Stimulated activated CD4-positive, alpha-beta T cell treated with anti-CD3 and anti-CD28 coated beads, Interleukin-4, amount 100 ng/mL, for 48 hours (primary cell): ENCODE measurements at places on chromosomes 1 and 21.

DNA sequence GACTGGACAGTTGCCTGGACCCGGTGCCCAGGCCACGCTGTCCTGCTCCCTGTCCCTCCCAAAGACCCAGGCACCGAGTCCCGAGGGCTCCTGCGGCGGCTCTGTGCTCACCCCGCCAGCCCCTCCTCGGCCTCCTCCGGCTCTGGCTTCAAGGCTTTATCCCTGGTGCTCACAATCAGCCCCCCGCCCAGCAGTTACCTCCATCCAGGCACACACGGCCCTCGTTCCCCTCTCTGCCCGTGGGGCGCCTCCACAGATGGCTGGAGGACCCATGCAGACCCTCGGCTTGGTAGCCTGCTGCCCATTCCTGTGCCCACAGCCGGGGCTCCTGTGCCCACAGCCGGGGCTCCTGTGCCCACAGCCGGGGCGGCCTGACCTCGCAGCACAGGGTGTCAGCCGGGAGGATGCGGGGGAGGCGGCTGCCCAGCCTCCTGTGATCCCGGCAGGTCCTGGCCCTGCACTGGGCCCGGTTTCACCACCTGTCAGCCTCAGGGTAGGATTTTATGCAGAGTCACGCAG is 52.3 kb upstream of the COL18A1 start:
- no peak for DNase-seq

- no peak for DNase-seq
Measured at GRCh38 chr1:205913451-205914154, 29.7 kb downstream of the SLC26A9 start.

DNA sequence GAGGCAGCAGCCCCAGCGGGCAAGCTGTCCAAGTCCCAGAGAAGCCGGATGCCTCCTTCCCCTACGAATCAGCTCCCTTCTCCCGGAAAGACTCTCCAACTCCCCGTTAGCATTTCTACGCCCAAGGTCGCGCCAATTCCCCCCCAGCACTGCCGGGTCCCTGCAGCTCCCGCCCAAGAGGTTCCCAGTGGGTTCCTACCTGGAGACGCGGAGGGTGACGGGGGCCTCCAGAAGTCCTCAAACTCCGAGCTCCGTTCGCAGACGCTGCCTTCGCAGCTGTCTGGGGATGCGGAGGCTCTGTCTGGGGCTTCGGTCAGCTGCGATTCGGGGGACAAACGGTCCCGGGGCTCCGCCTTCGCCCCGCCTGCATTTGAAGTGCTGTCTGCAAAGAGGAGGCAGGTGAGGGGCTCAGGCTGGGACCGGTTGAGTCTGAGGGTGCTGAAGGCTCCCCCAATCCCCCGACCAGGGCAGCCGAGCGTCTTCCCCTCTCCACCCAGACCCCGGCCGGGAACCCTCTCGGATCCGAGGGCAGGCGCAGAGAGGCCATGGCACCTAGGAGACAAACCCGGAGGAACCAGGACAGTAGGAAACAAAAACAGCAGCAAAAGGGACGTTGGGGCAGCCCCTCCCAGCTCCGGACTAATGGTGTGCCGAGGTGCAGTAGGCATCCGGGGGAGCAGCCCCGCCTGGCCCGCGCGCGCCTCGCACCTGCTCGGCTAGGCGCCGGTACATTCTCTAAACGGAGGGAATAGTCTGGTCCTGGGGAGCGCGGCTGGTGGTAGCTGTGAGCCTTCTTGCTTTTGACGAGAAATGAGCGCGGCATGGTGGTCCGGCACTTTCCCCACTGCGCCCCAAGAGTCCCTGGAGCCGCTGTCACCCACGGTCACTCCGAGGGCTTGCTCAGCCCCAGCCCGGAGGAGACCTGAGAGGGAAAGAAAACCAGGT is 3.8 kb downstream of the GFI1 start:
- no peak for DNase-seq

GRCh38 chr1:195941314-195941713 is 666.9 kb downstream of the KCNT2 start:
- DNase-seq = no peak

- DNase-seq = no peak
Measured at GRCh38 chr1:172726740-172727139, 67.8 kb downstream of the FASLG start.

GRCh38 chr1:58592522-58593134 is 15.6 kb upstream of the TACSTD2 start:
- DNase-seq = no peak

DNA sequence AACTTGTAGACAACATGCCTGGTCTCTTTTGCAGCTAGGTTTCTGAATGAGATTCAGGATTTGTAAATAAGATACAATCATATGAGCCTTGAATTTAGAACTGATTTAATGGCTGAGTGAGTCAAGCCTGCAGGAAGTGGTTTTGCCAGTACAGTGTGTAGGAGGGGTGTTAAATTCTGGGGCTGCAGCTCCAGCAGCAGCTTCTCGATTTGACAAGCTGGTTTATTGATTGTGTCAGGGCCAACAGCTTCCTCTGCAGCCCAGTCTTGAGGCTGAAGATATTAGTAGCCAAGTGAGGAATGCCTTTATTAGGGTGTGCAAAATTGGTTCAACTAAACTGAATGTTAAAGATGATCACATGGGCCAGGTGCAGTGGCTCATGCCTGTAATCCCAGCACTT is 11.5 kb upstream of the PLA2G5 start:
- peak; percentile 36 for DNase-seq

GRCh38 chr1:78032996-78033796 is 12.6 kb upstream of the GIPC2 start:
- no peak for DNase-seq

GRCh38 chr1:19402031-19402813 is 83.1 kb downstream of the CAPZB start:
- DNase-seq = no peak

DNA sequence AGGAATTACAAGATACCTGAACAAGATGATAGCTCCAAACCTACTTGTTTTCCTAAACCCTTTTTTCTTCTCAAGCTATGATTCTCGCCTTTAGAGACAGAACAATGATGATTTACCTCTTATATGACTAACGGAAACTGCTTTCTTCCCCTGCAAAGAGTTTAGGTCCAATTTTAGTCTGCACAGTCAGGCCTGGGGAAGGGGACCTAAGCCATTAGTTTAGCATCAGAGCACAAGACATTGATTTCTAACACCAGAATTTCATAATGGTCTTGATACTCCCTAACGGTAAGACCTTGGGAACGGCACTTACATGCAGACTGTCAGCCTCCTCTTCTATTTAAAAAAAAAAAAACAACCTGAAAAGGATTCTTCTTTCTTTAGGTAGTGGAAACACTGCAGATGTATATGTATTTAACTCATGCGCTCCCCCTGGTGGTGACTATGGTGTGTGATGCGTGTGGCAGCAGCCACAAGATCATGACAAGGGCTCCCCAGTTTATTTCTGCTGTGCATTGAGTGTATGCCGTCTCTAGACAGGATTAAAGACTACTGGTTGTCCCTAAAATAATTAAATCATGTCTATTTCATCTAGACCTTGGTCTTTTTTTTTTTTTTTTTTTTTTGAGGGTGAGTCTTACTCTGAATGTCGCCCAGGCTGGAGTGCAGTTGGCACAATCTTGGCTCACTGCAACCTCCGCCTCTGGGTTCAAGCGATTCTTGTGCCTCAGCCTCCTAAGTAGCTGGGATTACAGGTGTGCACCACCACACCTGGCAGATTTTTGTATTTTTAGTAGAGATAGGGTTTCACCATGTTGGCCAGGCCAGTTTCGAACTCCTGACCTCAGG is 37.3 kb upstream of the TMEM222 start:
- peak; percentile 93 for DNase-seq

DNA sequence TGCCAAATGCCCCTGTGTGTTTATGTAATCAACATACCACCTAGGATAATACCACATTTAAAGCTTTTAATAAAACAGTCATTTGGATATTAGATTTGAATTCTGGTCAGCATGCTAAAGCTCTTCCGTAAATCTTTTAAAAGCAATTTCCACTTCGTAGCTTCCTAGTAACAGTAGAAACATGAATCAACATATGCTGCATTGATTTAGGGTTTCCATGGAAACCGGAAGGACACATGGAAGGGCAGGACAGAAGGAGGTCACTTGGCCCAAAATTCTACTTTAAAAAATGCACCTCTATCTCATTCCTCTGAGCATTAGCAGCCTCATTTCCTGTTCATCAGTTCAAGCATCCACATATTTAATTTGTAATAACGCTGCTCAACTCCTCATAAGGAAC is 8.1 kb downstream of the RGS8 start:
- no peak for DNase-seq

DNA sequence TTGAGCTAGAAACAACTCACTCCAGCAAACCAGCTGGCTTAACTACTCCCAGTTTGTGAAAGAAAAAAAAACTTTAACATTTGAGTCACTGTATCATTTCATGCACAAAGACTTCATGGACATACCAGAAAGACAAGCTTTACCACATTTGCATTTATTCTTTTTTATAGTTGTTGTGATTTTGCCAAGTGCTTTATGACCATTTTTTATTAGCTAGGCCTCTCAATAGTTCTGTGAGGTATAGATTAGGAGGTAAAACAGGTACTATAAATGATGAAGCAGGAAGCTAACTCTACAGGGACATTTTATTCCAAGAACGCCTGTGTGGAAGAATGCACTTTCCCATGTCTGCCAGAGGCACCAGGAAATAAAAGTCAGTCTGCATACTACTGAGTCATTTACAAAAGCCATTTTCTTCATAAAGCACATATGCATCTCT is 8.2 kb upstream of the DENND1B start:
- DNase-seq = no peak
